ENCODE measurements at places on chromosomes 3 and 15. TPM values are rescaled to one million over a fixed set of nuclear protein-coding genes. Genes with fewer than 3 reads are reported as not detected.
A peak's percentile ranks its signal among the peaks of the same experiment; 100 is the strongest.

Gene C2CD4B
- polyA plus RNA-seq: 25.1 TPM

Gene IQCF5
- not detected for polyA plus RNA-seq

Gene RTP3
- not detected for polyA plus RNA-seq

Gene SLC27A2
- polyA plus RNA-seq: 1.5 TPM

Gene LSMEM2
- 2.1 TPM for polyA plus RNA-seq

Gene TGM5
- polyA plus RNA-seq: not detected

Gene CMTM7
- 18.9 TPM for polyA plus RNA-seq

Gene MESP1
- polyA plus RNA-seq: 1.1 TPM

Gene CLRN1
- polyA plus RNA-seq: not detected

Gene LDHAL6B
- not detected for polyA plus RNA-seq

- DNase-seq: no peak
- H3K4me3 ChIP-seq: no peak overlapping the region
- no peaks in the 10 kb centered on the region for H3K27me3 ChIP-seq
- H3K27ac ChIP-seq: no peak overlapping the region
- no peaks in the 10 kb centered on the region for H3K4me1 ChIP-seq
These were observed 58.5 kb downstream of the PIK3R4 start for GRCh38 chr3:130688015-130688688.

- no peaks in the 10 kb centered on the region for H3K4me1 ChIP-seq
- no peaks in the 10 kb centered on the region for H3K27me3 ChIP-seq
- no peak overlapping the region for H3K4me3 ChIP-seq
- DNase-seq: no peak
These were observed 35.6 kb upstream of the FAM107A start for GRCh38 chr3:58612830-58613229.

GRCh38 chr3:42803414-42804105 lies 730 bp downstream of the HIGD1A start:
- H3K4me1 ChIP-seq: peaks cover 34% of the 10 kb centered on the region
- H3K27ac ChIP-seq: peak overlapping the region; percentile 80
- H3K36me3 ChIP-seq: no peaks in the 10 kb centered on the region
- no peaks in the 10 kb centered on the region for H3K27me3 ChIP-seq

DNA sequence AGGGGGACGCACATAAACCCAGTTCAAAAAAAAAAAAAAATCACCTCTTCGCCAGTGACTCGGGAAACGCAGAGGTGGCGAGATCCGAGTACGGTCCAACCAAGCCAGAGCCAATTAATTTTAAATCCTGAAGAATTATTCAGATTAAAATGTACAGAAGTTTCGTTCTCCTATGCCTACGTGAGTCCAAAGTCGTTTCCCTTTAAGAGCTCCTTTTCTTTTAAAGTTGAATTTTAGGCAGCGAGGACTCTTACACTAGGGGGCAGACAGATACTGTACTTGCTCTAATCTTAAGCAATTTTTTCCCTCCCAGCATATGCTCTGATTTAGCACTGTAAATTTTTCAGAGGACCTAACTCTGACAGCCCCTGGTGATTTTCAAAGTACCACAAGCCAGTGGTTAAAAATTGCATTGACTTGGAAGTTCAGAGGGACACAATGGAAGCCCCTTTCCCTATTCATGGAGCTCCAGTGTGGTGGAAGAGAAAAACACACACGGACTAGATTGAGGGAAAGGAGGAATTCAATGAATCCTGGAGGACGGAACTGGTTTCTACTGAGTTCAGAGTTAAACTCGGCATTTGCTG lies 3.3 kb upstream of the NR2F2 start:
- peak overlapping the region; percentile 55 for H3K27ac ChIP-seq
- H3K4me1 ChIP-seq: no peaks in the 10 kb centered on the region
- no peak for DNase-seq
- H3K27me3 ChIP-seq: no peaks in the 10 kb centered on the region
- no peaks in the 10 kb centered on the region for H3K36me3 ChIP-seq

DNA sequence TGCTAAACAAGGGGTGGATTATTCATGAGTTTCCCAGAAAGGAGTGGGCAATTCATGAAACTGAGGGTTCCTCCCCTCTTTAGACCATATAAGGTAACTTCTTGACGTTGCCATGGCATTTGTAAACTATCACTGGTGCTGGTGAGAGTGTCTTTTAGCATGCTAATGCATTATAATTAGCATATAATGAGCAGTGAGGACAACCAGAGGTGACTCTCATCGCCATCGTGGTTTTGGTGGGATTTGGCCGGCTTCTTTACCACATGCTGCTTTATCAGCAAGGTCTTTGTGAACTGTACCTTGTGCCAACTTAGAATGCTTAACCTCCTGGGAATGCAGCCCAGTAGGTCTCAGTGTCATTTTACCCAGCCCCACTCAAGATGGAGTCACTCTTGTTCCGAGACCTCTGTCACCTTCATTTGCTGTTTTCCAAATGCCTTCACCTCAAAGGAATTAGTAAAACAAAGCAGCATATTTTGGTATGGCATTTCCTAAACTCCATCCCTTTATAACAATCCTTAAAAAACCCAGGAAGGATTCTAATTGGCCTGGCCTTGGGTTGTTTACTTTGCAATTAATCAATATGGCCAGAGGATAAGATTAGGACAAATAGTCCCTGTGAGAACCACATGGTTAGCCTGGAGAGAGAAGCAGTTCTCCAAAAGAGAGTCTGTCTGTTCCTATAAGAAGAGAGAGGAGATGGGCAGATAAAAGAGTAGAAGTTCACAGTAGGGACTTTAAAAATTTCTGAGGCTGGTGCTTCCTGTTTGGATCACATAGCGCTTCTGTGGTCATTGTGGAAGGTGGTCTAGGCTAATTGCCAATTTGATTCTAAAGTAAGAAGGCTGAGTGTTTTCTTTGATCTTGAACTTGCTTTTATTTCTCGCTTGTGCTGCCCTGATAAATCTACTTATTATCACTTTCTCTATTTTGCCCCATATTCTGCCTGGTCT lies 155.2 kb upstream of the EOMES start:
- H3K36me3 ChIP-seq: no peaks in the 10 kb centered on the region
- H3K27me3 ChIP-seq: no peaks in the 10 kb centered on the region
- no peak overlapping the region for H3K4me3 ChIP-seq
- peak overlapping the region; percentile 11 for H3K27ac ChIP-seq

- no peaks in the 10 kb centered on the region for H3K36me3 ChIP-seq
- H3K27me3 ChIP-seq: no peaks in the 10 kb centered on the region
- DNase-seq: no peak
- no peaks in the 10 kb centered on the region for H3K4me1 ChIP-seq
These were observed 31.8 kb upstream of the CTSH start for GRCh38 chr15:78976691-78977090.

GRCh38 chr3:85167576-85167975 lies 208.8 kb downstream of the CADM2 start:
- H3K4me3 ChIP-seq: no peak overlapping the region
- no peak overlapping the region for H3K27ac ChIP-seq
- H3K4me1 ChIP-seq: no peaks in the 10 kb centered on the region
- no peaks in the 10 kb centered on the region for H3K36me3 ChIP-seq
- H3K27me3 ChIP-seq: no peaks in the 10 kb centered on the region
- no peak for DNase-seq

DNA sequence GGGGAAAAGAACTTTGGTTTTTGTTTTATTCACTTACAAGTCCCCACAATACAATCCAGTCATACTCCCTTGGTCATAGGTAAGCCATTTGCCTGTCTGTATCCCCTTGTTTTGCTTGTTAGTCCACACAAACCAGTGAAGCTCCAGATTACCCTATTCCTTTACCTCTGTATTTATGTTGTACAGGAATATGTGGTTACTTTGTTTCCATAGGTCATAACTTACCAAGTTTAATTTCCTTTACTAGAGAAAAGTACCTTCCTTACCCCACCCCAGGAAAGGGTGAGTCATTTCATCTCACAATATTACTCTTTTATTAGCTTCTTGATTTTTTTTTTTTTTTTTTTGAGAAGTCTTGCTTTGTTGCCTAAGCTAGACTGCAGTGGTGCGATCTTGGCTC lies 113.4 kb upstream of the LRRFIP2 start:
- H3K4me1 ChIP-seq: no peaks in the 10 kb centered on the region
- H3K4me3 ChIP-seq: no peak overlapping the region
- DNase-seq: no peak
- H3K27ac ChIP-seq: no peak overlapping the region
- H3K27me3 ChIP-seq: no peaks in the 10 kb centered on the region
- peaks cover 21% of the 10 kb centered on the region for H3K36me3 ChIP-seq

DNA sequence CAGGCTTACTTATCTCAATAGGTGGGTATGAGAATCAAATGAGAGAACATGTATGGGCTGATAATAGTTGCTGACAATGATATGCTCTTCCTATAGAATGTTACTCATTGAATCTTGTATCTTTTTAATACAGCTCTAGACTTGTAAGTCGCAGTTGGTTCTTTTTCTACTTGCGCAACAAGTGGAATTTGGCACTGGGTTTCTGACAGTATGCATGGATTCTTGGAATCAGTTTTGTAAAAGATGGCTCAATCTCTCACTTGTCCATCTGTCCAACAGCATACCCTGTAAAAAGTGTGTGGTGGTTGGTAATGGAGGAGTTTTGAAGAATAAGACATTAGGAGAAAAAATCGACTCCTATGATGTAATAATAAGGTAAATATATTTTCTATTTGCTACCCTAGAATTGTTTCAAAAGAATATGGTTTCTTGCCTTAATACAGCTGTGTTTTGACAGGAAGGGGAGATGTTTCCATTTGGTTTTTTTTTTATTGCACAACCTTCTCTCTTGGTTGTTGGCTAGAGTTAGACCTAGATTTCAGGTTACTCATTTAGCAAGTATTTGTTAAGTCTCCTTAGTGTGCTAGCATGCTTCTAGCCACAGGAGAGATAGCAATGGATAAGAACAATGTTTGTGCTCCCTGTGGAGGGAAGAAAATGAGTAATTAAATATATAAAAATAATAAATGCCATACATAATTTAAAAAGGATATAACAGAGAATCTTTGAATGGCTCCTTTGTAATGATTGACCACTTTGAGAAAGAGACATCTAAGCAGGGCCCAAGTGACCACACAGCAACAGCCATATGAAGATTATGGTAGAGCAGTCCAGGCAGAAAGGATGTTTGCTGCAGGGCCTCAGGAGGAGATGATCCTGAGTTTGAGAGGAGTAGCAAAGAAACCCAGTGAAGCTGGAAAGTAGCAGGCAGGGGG lies 21.8 kb downstream of the ST3GAL6 start:
- H3K27me3 ChIP-seq: no peaks in the 10 kb centered on the region
- H3K36me3 ChIP-seq: no peaks in the 10 kb centered on the region
- H3K4me1 ChIP-seq: peaks cover 9% of the 10 kb centered on the region
- DNase-seq: no peak

- DNase-seq: no peak
- no peak overlapping the region for H3K27ac ChIP-seq
- no peaks in the 10 kb centered on the region for H3K36me3 ChIP-seq
These were observed 41.8 kb upstream of the SETMAR start for GRCh38 chr3:4261406-4261805.

DNA sequence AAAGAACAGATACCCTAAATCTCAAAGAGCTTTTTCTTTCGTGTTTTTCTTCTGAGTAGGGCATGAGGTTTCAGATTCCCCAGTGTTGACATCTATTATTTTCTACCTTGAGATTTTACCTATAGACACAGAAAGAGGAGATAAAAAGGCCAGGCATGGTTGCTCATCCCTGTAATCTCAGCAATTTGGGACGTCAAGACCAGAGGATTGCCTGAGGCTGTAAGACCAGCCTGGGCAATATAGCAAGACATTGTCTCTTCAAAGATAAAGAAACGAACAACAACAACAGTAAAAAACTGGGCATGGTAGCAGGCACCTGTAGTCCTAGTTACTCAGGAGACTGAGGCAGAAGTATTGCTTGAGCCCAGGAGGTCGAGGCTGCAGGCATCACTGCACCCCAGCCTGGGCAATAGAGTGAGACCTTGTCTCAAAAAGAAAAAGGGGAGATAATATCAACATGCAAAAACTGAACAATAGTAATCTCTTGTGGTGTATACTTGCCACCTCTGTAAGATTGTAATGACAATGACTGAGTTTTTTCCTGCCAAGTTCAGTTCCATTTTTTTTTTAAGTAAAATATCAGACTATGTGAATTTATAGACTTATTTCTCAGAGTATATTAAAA lies 71.3 kb downstream of the MBNL1 start:
- H3K36me3 ChIP-seq: no peaks in the 10 kb centered on the region
- no peaks in the 10 kb centered on the region for H3K27me3 ChIP-seq
- DNase-seq: no peak
- no peak overlapping the region for H3K27ac ChIP-seq

DNA sequence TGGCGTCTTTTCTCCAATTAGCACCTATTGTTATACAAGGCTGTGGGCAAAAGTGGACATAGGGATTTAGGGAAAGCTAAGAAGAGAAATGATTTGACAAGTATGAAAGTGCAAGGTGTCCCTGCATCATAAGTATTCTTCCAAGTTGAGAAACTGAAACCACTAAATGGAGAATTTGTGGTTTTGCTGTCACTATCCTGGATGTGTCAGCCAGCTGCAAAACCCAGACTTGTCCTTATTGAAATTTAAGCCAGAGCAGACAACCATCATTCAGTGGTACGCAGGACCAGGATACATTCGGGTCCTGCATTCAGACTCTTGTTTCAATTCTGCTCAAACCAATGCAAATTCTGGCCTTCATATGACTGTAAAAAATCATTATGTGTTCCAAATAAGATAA lies 384.8 kb upstream of the TGFBR2 start:
- H3K36me3 ChIP-seq: no peaks in the 10 kb centered on the region
- H3K4me3 ChIP-seq: no peak overlapping the region
- H3K4me1 ChIP-seq: no peaks in the 10 kb centered on the region

- H3K27me3 ChIP-seq: no peaks in the 10 kb centered on the region
- H3K27ac ChIP-seq: no peak overlapping the region
- H3K4me3 ChIP-seq: no peak overlapping the region
These were observed 69.7 kb downstream of the SCN5A start for GRCh38 chr3:38579551-38580449.

GRCh38 chr3:37170060-37170459 lies 4.3 kb downstream of the LRRFIP2 start:
- no peaks in the 10 kb centered on the region for H3K36me3 ChIP-seq
- H3K27ac ChIP-seq: no peak overlapping the region
- no peak overlapping the region for H3K4me3 ChIP-seq

DNA sequence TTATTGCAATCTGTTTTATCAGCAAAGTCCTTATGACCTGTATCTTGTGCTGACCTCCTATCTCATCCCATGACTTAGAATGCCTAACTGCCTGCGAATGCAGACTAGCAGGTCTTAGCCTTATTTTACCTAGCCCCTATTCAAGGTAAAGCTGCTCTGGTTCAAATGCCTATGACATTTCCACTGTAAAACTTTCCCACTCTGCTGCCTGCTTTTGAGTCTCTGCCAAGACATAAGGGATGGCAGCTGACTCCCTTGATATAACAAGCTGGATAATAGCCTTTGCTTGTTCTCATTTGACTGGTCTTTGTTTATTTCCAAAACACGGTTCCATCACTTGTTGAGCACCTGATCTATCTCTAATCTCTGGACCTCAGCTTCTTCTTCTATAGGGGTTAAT lies 131.9 kb upstream of the STRIT1 start:
- no peaks in the 10 kb centered on the region for H3K27me3 ChIP-seq
- no peaks in the 10 kb centered on the region for H3K4me1 ChIP-seq
- no peak for DNase-seq

Data from pancreas (tissue), 10 donors.